Activated naive CD8-positive, alpha-beta T cell treated with anti-CD3 and anti-CD28 coated beads for 36 hours (primary cell): ENCODE measurements at places on chromosomes 2 and 18. TPM values are rescaled to one million over a fixed set of nuclear protein-coding genes. Genes with fewer than 3 reads are reported as not detected.
A peak's percentile ranks its signal among the peaks of the same experiment; 100 is the strongest.

Gene ASTL
- total RNA-seq = 22.1 TPM

Gene SETBP1
- total RNA-seq = 3.8 TPM

Gene PLEKHH2
- total RNA-seq = 0.64 TPM

Gene DLGAP1
- total RNA-seq = not detected

Gene EFEMP1
- total RNA-seq = not detected

Gene SCYGR4
- total RNA-seq = not detected

Gene TEX44
- total RNA-seq = not detected

Gene DES
- total RNA-seq = 0.39 TPM

Gene NOL4
- not detected for total RNA-seq

Gene AFTPH
- 36.5 TPM for total RNA-seq

Gene ANKZF1
- 102 TPM for total RNA-seq

DNA sequence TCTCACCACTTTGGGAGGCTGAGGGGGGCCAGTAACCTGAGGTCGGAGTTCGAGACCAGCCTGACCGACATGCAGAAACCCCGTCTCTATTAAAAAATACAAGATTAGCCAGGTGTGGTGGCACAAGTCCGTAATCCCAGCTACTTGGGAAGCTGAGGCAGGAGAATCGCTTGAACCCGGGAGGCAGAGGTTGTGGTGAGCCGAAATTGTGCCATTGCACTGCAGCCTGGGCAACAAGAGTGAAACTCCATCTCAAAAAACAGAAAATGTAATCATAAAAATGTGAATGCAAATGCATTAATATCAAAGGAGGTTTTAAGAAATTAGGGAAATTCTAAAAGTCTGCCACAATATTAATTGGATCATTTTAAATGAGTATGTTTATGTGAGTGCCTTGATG lies 45.7 kb downstream of the ACTR2 start:
- H3K27ac ChIP-seq = no peak overlapping the region
- H3K4me1 ChIP-seq = peaks cover 6% of the 10 kb centered on the region
- H3K27me3 ChIP-seq = no peaks in the 10 kb centered on the region
- peaks cover 8% of the 10 kb centered on the region for H3K36me3 ChIP-seq
- no peak overlapping the region for H3K4me3 ChIP-seq
- no peak for DNase-seq

DNA sequence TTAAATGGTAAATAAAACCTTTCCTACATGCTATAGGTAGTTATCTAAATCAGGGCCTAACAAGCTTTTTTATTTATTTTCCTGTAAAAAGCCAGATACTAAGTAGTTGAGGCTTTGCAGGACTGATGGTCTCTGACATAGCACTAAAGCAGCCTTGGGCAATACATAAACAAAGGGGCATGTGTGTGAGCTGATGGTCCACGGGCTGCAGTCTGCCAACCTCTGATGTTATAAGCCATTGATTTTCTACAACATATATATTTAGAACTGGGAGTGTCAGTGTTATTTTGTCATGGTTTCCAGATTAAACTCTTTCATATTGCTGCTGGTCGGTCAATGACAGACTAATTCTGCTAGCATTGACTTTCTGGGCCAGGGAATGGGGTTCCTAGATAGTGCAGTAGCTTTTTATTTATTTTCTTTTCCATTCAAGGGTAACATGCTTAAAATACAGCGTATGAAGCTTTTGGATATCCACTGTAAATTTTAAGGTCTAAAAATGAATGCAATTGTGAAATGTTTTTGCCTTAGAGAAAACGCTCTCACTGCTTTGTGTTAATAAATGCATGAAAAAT lies 134.0 kb downstream of the NEDD4L start:
- H3K36me3 ChIP-seq = no peaks in the 10 kb centered on the region
- peaks cover 1% of the 10 kb centered on the region for H3K4me1 ChIP-seq
- no peak overlapping the region for H3K4me3 ChIP-seq
- no peak for DNase-seq

GRCh38 chr18:75183524-75183923 lies 25.4 kb downstream of the PTGR3 start:
- no peak overlapping the region for H3K4me3 ChIP-seq
- H3K4me1 ChIP-seq = no peaks in the 10 kb centered on the region

DNA sequence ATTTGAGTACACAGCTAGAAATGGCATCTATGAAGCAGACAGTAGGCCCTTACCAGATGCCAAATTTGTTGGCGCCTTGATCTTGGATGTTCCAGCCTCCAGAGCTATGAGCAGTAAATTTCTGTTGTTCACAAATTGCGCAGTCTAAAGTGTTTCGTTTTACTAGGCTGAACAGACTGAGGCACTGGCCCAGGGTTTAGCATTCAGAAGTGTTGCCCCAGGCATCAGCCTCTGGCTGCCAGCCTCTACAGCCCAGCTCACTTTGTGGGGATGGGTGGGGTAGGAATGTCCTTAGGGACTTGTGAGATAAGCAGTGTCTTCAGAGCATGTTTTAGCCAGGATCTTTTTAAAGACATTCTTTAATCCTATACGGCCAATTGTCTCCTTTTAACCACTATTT lies 51.5 kb upstream of the MGAT5 start:
- peaks cover 32% of the 10 kb centered on the region for H3K4me1 ChIP-seq
- no peak overlapping the region for H3K4me3 ChIP-seq
- peaks cover 4% of the 10 kb centered on the region for H3K36me3 ChIP-seq
- no peaks in the 10 kb centered on the region for H3K27me3 ChIP-seq

GRCh38 chr2:165920748-165921147 lies 32.8 kb downstream of the TTC21B start:
- no peak overlapping the region for H3K27ac ChIP-seq
- peaks cover 3% of the 10 kb centered on the region for H3K4me1 ChIP-seq
- no peak for DNase-seq
- peaks cover 6% of the 10 kb centered on the region for H3K36me3 ChIP-seq

DNA sequence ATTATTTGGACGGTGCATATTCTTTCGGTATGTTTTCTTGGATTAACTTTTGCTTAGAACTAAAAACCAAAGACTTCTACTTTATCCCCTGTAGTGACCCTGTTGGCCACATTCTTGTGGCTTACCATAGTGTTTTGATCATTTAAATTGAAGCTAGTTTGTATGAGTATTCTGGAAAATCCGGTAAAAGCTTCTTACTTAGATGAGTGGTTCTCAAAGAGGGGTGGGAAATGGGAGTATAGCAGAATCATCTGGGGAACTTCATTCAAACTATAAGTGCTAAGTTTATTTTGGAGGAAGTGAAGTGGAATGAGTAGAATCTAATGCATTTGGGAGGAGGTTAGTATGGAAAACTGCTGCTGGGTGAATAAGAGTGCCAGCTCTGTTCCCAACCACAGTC lies 3.8 kb downstream of the PPP1CB start:
- no peaks in the 10 kb centered on the region for H3K27me3 ChIP-seq
- H3K27ac ChIP-seq = no peak overlapping the region
- peaks cover 45% of the 10 kb centered on the region for H3K4me1 ChIP-seq
- peaks cover 29% of the 10 kb centered on the region for H3K36me3 ChIP-seq

DNA sequence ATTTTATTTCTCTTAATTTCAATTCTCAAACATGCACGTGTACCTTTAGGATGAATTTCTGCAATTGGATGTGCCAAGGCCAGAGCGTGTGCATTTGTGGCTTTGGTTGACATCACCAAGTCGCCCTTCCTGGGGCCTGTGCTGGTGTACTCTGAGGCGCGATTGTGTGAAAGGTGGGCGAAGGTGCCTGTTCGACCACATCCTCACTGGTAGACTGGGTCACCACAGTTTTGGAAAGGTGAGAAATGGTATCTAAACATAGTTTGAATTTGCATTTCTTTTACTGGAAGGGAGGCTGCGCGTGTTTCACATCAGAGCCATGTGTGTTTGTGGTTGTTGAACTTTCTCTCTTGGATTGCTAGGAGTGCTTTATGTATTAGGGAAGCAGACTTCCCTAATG lies 89.8 kb downstream of the LDLRAD4 start:
- H3K36me3 ChIP-seq = peaks cover 17% of the 10 kb centered on the region
- peaks cover 31% of the 10 kb centered on the region for H3K4me1 ChIP-seq
- peak overlapping the region; percentile 0 for H3K4me3 ChIP-seq
- peak; percentile 59 for DNase-seq
- H3K27me3 ChIP-seq = no peaks in the 10 kb centered on the region
- H3K27ac ChIP-seq = peak overlapping the region; percentile 83

- peaks cover 15% of the 10 kb centered on the region for H3K4me1 ChIP-seq
- no peaks in the 10 kb centered on the region for H3K36me3 ChIP-seq
- peak; percentile 1 for DNase-seq
- H3K27ac ChIP-seq = peak overlapping the region; percentile 68
- no peaks in the 10 kb centered on the region for H3K27me3 ChIP-seq
Measured at GRCh38 chr2:7190587-7191324, 273.5 kb downstream of the RNF144A start.

DNA sequence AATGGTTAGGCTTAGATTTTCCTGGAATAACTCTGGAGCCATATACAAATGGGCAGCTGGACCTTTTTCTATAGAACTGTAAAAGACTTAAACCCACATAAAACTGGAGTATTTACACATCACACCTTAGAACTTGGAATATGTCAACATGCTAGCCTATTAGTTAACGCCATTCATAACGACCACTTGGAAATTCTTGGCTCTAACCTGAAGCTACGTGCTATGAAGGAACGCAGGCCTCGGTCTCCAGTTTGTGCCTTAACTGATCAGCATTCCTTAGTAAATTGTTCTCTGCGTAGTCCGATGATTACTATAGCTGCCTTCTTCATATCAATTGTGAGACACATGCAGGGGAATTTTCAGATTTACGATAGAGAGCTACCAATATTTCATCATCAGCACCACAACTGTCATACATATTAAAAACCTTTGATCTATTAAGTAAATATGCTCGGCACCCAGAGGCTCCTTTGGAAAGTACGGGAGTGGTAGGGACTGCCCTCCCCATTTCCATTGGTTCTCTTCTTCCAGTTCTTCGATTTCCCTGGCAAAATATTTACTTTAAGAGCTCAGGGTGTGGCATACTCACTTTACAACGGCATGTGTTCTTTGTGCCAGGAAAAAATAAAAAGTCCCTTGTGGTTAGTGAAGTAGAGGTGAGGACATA lies 17.5 kb upstream of the CCL20 start:
- no peak overlapping the region for H3K4me3 ChIP-seq
- no peak overlapping the region for H3K27ac ChIP-seq
- no peaks in the 10 kb centered on the region for H3K36me3 ChIP-seq
- no peak for DNase-seq
- H3K4me1 ChIP-seq = no peaks in the 10 kb centered on the region
- H3K27me3 ChIP-seq = peaks cover 25% of the 10 kb centered on the region

DNA sequence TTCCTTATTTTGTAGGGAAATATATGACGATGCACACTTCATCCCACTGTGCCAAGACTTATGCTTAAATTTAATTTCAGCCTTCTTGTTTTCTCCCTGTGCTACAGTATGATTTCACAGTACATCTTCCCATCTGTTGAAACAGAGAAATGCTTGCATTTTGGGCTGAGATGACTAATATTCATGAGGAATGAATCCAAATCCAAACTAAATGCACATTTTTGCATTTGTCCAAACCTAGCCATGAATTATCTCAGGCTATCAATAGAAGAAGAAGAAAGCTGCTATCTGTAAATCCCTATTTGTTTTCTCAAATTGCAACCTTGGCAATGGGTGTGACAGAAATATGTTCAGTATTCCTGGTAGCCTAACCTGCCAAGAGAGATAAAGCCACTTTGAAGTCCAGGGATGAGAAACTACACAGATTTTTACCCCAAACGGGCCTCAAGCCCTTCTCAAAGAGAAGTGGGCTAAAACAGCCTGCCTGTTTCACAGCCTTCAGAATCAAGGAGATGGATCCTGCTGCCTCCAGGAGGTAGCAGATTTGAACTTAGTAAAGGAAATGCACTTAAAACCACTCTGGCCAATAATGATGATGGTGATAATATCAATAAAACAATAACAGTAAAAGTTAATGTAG lies 306.9 kb upstream of the NT5C1B start:
- no peaks in the 10 kb centered on the region for H3K27me3 ChIP-seq
- no peak for DNase-seq
- peaks cover 2% of the 10 kb centered on the region for H3K36me3 ChIP-seq
- no peak overlapping the region for H3K27ac ChIP-seq

- DNase-seq = no peak
- H3K27me3 ChIP-seq = no peaks in the 10 kb centered on the region
- H3K4me1 ChIP-seq = no peaks in the 10 kb centered on the region
- H3K27ac ChIP-seq = no peak overlapping the region
Measured at GRCh38 chr18:38464024-38464423, 898.4 kb upstream of the CELF4 start.

DNA sequence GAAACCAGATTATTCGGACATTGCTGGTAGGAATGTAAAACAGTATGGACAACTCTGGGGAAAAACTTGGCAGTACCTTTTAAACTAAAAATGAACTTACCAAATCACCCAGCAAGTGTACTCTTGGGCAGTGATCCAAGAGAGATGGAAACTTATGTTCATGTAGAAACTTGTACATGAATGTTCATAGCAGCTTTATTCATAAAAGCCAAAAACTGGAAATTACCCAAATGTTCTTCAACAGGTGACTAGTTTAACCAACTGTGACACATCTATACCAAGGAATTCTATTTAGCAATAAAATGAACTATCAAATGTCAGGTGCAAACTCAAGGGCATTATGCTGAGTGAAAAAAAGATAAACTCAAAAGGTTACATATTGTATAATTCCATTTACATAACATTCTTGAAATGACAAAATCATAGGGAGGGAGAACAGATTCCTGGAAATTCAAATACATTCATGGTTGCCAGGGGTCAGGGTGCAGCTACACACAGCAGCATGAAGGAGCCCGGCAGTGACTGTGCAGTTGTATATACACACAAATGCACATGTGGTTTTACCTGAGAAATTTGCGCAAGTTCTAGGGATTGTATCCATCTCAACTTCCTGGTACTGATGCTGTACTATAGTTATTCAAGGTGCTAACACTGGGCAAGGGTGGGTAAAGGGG lies 3.5 kb upstream of the RNU4ATAC start:
- H3K36me3 ChIP-seq = peaks cover 21% of the 10 kb centered on the region
- no peaks in the 10 kb centered on the region for H3K27me3 ChIP-seq
- peak; percentile 29 for DNase-seq
- H3K4me1 ChIP-seq = peaks cover 41% of the 10 kb centered on the region
- no peak overlapping the region for H3K4me3 ChIP-seq

- DNase-seq = no peak
- peaks cover 23% of the 10 kb centered on the region for H3K36me3 ChIP-seq
- no peaks in the 10 kb centered on the region for H3K27me3 ChIP-seq
- no peak overlapping the region for H3K4me3 ChIP-seq
- H3K4me1 ChIP-seq = no peaks in the 10 kb centered on the region
Measured at GRCh38 chr2:23776021-23776420, 150.9 kb downstream of the ATAD2B start.
